Activated naive CD8-positive, alpha-beta T cell treated with anti-CD3 and anti-CD28 coated beads, Interleukin-2, amount 10 ng/mL, durations not matched to agents 7 days and 5 days (primary cell): ENCODE measurements at places on chromosomes 3 and 15. TPM values are rescaled to one million over a fixed set of nuclear protein-coding genes. Genes with fewer than 3 reads are reported as not detected.

Gene NIT2
- total RNA-seq: 42.8 TPM

Gene CORO2B
- total RNA-seq: not detected

Gene LYSMD2
- total RNA-seq: 27.3 TPM

Gene LYSMD4
- total RNA-seq: 12.6 TPM

Gene MYL3
- not detected for total RNA-seq

Gene MYZAP
- not detected for total RNA-seq

Gene TP63
- 0.45 TPM for total RNA-seq

Gene GPR27
- 0.28 TPM for total RNA-seq
